ENCODE measurements at places on chromosomes 16 and 17.

GRCh38 chr17:17603895-17604225 lies 12.4 kb upstream of the PEMT start:
- DNase-seq: no peak

DNA sequence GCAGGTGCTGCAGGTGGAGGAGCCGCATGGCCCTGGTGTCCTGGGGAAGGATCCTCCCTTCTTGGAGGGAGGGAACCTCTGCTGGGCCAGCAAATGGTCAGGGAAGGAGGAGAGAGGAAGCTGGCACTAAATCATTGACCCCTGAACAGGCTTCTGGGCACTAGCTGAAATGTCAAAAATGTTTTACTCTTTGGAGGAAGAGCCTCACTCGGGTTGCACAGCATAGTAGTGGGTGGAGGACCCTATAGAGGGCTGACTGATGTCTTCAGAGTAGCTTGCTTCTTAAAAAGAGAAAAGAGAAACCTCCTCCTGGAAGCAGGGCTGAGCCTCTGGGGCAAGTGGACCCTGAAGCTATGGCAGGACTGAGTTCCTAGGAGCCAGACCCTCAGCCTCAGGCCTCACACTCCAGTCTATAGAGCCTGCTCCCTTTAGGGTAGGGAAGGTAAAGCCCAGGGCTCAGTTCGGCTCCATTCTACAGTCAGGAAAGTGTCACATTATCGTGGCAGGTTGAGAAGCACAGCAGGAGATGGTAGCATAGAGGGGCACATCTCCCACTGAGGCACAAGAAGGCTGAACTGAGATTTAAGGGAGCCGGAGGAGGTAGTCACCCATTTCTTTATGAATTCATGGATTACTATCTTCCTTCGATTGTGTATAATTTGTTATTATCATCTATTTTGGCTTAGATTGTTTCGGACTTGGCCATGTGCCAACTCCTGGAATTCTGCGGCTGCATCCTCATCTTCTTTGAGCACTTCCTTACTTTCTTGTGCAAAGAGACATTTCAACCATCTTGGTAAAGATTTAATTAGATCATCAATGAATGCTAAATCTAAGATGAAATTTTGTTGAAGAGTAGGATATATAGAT lies 7.3 kb upstream of the CUEDC1 start:
- DNase-seq: no peak

GRCh38 chr16:78436846-78437245 lies 337.4 kb downstream of the WWOX start:
- no peak for DNase-seq

GRCh38 chr17:67126983-67127382 lies 82.6 kb downstream of the CACNG1 start:
- DNase-seq: no peak

- no peak for DNase-seq
Measured at GRCh38 chr17:70810609-70811008, 641.3 kb downstream of the KCNJ2 start.

DNA sequence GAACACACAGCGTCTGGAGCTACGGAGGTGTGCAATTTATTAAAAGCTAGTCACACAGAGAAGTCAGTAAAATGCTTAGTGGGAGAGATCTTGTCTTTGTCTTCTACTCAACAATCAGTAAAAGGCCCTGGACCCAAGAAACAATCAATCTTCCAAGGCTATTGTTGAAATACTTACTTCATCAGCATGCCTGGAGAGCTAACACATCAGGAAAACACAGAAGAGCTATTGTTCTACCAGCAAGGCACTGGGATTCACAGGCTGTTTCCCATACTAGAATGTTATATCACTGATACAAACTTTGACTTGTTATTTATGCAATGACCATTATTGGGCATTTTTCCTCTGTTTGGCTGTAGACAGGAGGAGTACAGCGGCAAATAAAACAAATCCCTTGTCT lies 247.8 kb upstream of the ERCC4 start:
- no peak for DNase-seq

DNA sequence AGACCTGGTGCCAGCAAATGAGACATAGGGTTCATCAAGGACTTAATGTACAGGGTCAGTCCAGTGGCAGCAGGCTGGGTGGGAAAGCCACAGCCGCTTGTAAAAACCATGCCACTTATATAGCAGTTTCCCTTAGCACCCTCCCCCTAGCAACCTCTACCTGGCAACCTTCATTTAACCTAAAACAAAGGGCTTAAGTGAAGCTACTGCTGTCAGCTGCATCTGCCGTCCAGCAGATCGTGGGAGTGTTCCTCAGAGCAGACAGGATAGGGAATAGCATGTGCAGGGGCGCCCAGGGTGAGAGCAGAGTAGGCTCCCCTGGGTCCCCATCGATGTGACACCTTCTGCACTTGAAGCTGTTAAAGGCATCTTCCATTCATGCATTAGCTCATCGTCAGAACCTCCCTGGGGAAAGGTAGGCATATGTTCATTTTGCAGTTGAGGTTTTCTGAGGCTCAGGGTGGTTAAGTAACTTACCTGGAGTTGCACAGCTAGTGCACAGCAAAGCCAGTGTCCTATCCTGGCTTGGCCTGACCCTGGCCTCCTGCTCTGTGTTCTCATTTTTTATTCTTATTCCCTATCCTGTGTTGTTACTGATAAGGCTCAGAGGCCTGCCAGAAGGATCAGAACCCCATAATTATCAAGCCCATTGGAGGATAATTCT lies 112.5 kb downstream of the SOCS1 start:
- no peak for DNase-seq

DNA sequence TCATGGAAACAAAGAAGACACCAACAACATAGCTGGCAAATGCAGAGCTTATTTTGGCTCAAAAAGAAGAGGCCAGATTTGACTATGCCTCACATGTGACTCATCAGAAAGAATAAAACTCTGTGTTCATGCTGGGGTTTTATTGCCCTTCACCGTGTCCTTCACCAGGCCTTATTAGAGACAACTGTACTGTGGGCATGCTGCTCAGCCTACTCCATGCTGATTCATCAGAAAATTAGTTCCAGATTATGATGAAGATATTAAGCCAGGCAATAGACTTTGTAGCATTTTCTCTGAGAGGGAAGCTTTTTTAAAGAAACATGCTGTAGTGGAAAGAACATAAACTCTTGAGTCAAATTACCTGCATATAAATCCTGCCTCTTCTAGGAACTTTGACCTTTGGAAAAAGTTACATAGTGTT lies 89.8 kb downstream of the CYB561 start:
- DNase-seq: no peak

DNA sequence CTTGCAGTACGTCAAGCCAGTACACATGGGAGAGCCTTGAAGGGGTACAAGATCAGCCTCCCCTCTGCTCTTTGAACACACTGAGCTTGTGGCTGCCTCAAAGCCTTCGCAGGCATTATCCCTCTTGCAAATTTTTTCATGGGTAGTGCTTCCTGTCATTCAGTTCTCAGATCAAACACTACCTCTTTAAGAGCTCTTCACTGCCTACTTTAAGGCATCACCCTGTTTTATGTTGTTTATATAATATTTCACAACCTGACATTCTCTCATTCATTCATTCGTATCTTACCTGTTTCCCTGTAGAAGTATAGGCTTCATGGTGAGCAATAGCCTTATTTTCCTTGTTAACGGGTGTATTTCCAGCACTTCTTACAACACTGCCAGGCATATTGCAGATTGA lies 269.1 kb downstream of the CDH13 start:
- no peak for DNase-seq

GRCh38 chr16:73157861-73158260 lies 109.9 kb upstream of the ZFHX3 start:
- DNase-seq: no peak

DNA sequence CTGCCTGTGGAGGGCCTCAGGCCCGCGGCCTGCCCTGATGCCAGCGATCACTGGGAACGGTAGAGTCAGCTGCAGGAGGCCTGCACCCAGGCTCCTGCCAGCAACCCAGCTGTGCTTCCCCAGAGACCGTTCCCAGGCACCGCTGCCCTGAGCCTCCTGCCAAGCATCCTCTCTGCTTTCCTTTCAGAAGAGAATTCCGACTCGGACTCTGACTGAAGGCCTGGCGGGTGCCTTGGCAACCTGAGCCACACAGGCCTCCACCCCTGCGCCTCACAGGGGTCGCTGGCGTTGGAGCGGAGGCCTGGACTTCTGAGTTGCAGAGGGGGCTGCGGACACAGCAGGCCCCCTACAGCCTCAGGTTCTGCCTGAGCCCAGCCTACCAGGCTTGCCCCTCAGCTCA lies 7.9 kb downstream of the CMTM3 start:
- no peak for DNase-seq

DNA sequence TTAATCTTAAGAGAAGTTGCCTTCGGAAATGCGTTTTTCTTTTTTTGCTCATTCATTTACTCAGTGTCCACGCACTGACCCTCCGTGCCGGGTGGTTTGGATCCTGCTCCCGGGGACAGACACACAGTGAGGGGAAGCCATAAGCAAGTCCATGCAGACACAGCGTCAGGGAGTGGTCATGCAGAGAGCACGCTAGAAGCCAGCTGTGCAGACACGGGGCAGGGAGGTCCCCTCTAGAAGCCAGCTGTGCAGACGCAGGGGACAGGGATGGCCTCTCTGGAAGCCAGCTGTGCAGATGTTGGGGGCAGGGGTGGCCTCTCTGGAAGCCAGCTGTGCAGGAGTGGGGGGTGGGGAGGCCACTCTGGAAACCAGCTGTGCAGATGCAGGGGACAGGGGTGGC lies 4.8 kb downstream of the GAA start:
- no peak for DNase-seq

DNA sequence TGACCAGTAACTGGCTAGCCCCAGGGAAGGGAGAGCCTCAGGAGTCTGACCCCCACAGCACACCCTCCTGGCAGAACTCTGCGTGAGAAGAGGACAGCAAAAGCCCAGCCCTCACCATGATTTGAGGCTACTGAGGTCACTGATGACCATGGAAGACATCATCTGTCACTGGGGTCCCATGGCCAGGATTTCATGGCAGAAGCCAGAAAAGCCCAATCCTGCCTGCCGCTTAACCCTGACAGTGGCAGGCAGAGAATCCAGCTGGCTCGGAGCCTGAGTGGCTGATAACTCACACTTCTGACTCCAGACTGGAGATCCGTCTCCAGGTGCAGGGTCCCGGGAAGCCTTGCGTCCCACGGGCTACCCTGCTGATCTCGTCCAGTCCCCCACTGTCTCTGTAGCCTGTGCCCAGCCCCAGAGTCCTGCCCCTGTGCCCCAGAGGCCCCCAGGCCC lies 17.5 kb downstream of the GRIN2C start:
- no peak for DNase-seq

- no peak for DNase-seq
Measured at GRCh38 chr16:54628796-54629625, 301.7 kb upstream of the IRX5 start.

- no peak for DNase-seq
Measured at GRCh38 chr17:81608605-81609004, 28.3 kb downstream of the NPLOC4 start.

GRCh38 chr17:16046966-16047365 lies 47.3 kb downstream of the TTC19 start:
- no peak for DNase-seq

DNA sequence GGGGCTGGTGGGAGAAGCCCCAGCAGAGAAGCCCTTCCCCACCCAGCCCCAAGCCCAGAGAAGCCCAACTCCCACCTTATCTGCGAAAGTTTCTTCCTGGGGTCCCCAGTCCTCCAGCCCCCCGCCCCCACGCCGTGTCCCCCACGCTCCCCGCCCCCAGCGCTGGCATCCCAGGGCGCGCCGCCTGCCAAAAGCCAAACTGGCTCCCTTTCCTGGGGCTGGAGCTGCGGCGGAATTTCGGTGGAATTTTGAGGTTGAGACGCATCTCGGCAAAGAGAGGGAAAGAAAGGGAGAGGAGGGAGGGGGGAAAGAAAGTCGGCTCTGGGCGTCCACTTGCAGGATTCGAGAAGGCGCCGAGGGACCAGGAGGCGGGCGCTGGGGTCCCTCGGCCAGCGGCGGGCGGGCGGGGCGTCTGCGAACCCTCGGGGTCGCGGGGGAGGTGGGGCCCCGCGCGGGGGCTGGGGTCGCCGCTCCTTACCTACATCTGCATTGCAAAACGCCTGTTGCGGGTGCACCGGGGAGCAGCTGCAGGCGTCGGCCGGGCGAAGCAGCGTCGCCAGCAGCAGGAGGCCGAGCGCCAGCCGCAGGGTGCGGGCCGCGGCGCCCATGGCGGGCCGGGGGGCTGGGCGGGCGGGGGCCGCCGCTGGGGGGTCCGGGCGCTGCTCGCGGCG lies 571 bp downstream of the TIMP2 start:
- DNase-seq: no peak

DNA sequence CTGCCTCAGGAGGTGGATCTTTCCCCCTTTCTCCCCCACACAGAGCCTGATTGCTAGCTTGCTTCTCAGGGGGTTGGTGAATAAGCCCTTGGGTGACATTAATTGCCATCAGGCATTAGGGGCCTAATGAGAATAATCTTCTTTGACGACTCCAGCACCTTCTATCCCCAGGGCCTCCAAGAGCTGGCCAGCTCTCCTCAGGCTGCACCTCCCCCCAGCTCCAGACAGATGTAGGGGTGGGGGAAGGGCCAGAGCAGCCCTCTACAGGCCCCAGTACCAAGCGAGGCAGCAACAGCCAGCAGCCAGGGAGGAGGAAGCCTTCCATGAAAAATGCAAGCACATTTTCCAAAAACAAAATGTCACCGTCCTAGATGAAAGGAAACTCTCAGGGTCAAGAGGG lies 1.4 kb upstream of the TMEM132E start:
- DNase-seq: no peak

- no peak for DNase-seq
Measured at GRCh38 chr17:1941272-1942065, 83.7 kb downstream of the RTN4RL1 start.

DNA sequence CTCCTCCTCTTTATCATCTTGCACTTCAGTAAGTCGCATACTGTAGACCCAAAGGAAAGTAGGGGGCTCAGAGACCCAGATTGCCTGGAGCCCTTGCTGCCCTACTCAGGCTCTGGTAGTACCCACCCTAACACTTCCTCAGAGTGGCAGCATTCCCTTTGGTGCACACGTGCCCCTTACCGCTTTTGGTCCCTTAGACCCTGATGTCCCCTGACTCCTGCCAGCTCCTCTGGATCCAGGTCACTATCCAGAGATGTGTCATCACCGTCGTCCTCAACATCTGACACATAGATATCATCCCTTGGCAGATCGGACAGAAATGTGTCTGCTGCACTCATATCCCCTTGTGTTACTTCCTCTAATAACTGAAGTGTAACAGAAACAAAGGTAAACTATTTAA lies 5.4 kb upstream of the PSMC5 start:
- no peak for DNase-seq

- DNase-seq: no peak
Measured at GRCh38 chr16:29962344-29962994, 590 bp downstream of the TMEM219 start.

DNA sequence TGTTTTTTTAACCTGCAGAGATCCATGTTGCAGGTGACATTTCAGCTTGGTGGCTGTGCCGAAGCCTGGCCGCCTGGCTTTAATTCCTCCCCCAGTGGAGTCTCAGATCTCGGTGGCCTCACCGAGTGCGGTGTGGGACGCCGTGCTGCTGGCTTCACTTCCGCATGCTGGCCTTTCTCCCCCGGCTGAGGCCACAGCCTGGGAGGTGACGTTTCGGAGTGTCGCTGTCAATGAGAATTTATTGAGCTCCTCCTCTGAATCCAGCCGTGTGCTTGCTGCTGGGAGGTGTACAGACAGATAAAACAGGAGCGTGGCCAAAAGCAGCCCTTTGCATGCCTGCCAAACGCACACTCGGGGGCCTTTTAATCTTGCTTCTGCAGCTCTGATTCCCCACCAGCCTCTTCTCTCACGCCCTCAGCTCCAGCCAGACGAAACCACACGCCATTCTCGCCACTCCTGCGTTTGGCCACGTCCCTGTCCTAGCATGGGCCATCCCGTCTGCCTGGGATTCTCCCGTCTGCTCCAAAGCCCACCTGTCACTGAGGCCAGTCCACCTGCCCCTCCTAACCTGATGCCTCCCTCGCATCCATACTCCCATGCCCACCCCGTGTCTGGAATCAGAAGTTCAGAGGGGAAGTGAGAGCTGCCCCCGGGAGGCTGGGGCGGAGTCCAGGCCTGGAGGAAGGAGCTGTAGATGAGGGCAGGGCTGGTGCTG lies 3.6 kb downstream of the GSE1 start:
- no peak for DNase-seq

Measured in activated CD8-positive, alpha-beta memory T cell treated with anti-CD3 and anti-CD28 coated beads for 1 hour (primary cell).